ENCODE measurements at places on chromosomes 11 and 22.
A peak's percentile ranks its signal among the peaks of the same experiment; 100 is the strongest.

DNA sequence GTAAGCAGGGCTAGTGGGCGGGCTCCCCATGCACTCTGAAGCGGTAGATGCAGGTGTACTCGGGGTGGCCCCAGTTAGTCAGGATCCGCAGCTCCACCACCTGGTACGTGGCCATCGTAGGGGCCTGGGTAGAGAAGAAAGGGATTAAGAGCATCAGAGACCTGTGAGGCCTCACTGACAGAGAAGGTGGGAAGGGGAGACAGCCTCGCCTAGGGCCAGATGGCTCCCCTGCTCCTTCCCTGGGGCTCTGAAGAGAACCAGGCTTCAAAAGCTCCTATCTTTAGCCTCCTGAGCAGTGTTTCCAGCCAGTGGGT lies 19.6 kb downstream of the SUN2 start:
- no peak for DNase-seq

DNA sequence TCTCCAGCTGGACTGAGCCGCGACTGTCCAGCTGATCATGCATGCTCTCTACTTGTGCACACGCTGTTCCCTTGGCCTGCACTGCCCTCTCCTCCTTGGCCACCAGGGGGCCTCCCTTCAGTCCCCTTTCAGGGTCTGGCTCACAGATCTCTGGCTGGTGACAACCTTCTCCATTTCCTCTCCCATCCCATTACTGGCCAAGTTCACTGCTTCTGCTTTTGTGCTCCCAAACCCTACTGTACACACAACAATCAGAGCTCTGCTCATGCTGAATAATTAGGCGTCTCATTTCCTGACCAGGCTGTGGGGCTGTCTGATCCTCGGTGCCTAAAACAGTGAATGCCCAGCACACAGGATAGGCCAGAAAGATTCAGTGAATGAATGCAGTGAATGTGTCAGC lies 224.0 kb upstream of the NARS2 start:
- DNase-seq: peak; percentile 47

DNA sequence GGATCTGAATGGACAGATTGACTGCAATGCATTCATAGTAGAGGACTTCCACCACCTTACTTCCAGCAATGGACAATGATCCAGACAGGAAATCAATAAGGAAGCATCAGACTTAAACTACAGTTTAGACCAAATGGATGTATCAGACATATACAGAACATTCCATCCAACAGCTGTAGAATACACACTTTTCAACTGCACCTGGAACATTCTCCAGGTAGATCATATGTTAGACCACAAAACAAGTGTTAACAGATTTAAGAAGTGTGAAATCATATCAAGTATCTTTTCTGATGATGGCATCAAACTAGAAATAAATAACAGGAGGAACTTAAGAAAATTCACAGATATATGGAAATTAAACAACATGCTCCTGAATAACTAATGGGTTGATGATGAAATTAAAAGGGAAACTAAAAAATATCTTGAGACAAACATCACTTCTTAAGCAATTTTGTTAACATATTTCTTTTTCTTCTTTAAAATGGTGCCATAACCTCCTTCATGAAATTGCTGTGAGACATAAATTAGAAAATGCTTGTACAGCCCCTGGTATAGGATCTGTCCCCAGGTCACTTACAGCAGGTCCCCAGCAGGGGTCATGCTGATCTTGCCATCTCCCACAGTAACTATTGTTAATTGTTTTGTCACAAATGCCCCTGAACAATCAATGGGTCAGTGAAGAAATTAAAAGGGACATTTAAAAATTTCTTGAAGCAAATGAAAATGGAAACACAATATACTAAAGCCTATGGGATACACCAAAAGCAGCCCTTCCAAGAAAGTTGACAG lies 100.0 kb upstream of the OR4B1 start:
- DNase-seq: no peak

- no peak for DNase-seq
Measured at GRCh38 chr11:11010624-11011127, 152.8 kb upstream of the ZBED5 start.

DNA sequence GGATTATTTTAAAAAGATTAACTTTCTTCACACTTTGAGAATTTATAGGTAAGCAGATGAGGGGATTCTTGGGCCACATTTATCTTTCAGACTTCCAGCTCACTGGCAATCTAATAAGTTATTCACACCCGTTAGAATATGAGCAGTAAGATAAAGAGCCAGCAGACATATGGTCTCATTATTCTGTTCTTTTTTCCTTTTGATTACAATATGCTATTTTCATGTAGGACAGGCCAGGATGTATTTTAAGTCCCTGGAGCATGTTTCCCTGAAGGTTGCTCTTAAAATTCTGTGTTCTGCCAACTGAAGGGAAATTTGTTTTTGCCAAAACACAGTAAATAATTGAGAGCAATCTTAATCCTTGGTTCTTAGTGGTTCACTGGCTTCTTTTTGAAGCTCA lies 22.2 kb downstream of the PDHX start:
- no peak for DNase-seq

Data from activated CD4-positive, alpha-beta T cell treated with anti-CD3 and anti-CD28 coated beads, Interleukin-2, amount 50 U/mL, for 16 hours (primary cell).